Activated CD4-positive, alpha-beta T cell treated with anti-CD3 and anti-CD28 coated beads, Interleukin-2, amount 50 U/mL, for 4 hours (primary cell): ENCODE measurements at places on chromosomes 1 and 21.
A peak's percentile ranks its signal among the peaks of the same experiment; 100 is the strongest.

- no peak for DNase-seq
Observed at GRCh38 chr1:42691157-42691498, 8.9 kb downstream of the YBX1 start.

- no peak for DNase-seq
Observed at GRCh38 chr21:35682904-35683549, 377.3 kb downstream of the SETD4 start.

DNA sequence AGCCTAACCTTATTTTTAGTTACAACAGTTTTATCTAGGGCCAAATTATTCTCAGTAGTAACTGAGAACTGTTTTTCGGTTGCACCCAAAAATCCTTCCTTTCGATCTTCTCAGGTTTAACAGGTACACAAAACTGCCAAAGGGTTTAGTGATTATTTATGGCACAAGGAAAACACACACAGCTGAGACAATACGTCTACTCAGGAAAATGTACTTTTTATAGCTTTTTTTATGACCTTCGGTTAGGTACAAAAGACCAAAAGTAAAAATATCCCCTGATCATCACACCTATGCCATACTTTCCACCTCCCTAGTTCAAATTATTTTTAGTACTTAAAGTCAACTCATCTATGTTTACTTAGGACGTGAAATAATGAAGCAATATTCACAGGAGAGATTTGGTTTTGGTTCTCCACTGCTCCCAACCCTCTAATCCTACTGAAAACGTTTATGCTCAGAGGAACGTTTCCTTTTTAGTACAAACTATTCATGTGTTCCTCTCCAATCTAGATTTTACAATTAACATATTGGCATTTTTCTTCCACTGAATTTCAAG lies 48.7 kb downstream of the TTLL7 start:
- DNase-seq, result no peak

- DNase-seq, result no peak
Observed at GRCh38 chr21:42657676-42658319, 4.4 kb downstream of the PDE9A start.

GRCh38 chr1:224718470-224719053 lies 102.4 kb downstream of the CNIH3 start:
- DNase-seq, result no peak

DNA sequence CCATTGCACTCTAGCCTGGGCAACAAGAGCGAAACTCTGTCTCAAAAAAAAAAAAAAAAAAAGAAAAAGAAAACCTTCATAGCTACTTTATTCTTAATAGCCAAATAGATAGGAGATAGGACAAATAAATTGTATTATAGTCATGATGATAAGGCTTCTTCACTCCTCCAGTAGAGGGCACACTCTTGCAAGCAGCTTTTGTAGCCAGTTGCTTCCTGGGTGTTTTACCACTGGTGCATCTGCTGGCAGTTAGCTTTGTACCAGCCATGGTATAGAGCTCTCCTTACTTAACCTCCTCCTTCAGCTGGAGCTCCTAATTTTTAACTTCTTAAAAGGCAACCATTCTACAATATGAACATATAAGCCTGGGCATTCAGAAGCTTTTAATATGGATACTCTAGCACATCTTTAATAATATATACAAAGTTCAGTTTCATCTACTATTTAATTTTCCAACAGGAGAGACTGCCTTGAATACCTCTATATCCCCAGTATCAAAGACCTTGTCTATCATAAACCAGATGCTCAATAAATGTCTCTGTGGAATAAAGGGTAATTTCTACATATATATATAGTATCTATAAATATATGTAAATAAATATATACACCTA lies 35.8 kb downstream of the EVI5 start:
- DNase-seq, result peak; percentile 5

DNA sequence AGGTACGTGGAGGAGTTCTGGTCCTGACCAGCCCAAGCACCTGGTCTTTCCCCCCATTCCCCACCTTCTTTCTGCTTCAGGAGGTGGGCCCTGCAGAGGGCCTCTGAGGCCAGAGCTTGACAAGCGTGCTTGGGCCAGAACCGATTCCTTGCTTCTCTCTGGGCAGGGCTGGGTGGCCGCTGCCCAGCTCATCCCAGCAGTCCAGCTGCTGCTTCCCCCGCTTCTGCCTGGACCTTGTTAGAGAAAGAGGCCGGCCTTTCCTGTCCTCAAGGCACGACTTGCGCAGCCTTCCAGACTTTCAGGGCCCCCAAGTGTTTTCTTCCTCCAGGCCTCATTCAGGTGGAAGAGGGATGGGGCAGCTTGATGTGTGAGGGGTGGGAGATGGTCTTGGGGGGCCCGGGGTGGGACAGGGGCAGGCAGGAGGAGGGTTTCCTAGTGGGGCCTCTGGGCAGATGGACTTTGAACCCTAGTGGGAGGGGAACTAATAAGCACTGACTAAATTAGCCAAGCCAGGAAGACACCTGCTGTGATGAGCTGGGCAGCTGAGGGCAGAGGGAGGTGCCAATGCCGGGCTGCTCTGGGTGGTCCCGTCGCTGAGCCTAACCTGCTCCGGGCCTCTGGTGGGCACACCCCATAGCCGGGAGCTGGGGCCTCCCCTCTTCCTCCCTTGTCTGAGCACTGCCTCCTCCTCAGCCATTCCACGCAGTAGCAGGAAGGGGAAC lies 36.5 kb downstream of the ARHGEF10L start:
- DNase-seq, result no peak

DNA sequence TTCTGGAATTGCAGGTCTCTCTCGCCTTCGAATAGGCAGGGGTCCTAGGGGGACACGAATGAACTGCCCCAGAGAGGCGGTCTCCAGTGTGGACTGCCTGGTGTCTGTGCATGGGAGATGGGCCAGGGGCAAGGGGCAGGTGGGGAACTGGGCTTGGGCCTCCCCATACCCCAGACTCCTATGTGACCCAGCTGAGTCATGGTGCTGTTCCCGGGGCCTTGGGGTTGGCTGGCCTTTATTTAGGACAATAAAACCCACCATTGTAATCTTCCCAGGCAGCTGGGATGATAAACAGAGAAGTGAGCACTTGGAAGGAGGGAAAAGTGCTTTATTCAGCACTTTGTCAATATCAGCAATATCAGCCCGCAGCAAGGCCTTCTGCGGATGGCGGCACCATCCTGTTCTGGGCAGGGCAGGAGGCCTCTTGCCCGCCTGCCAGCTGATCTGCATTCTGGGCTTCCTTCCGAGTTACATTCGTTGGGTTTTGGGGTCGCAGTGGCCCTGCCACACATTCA lies 209.0 kb upstream of the TMEM51 start:
- DNase-seq, result no peak

GRCh38 chr1:157626099-157626498 lies 28.2 kb upstream of the FCRL4 start:
- DNase-seq, result no peak

GRCh38 chr1:152165286-152166077 lies 6.5 kb upstream of the RPTN start:
- no peak for DNase-seq
